ENCODE measurements at places on chromosomes 5 and 9.

GRCh38 chr5:176418251-176418650 lies 1.9 kb upstream of the CLTB start:
- DNase-seq = peak; percentile 99

- no peak for DNase-seq
Observed at GRCh38 chr5:9971301-9971700, 278.4 kb downstream of the ATPSCKMT start.

GRCh38 chr5:6686501-6686900 lies 26.7 kb upstream of the TENT4A start:
- DNase-seq = no peak

- DNase-seq = peak; percentile 55
Observed at GRCh38 chr5:50667653-50668595, 1.5 kb downstream of the PARP8 start.

- no peak for DNase-seq
Observed at GRCh38 chr9:18159254-18159653, 314.7 kb upstream of the ADAMTSL1 start.

DNA sequence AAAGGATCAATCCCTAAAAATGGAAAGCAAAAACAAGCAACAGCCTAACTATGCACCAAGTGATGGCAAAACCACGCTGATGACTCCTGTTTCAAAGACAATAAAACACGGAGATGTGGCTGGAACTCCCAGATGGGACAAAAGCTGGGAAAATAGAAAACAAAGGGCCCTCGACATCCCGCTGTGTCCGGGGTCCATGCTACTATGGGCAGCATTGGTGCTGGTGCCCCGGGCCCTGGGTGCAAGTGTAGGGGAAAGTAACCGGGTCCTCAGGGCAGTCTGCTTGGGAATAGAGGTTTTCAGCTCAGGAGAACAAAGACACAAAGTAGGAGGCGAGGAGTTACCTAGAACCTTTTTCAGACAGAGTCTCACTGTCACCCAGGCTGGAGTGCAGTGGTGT lies 46.1 kb downstream of the MRPL36 start:
- DNase-seq = no peak
